Spleen (tissue), 13 donors: ENCODE measurements at places on chromosomes 16 and 17. TPM values are rescaled to one million over a fixed set of nuclear protein-coding genes. Genes with fewer than 3 reads are reported as not detected.
A peak's percentile ranks its signal among the peaks of the same experiment; 100 is the strongest.

DNA sequence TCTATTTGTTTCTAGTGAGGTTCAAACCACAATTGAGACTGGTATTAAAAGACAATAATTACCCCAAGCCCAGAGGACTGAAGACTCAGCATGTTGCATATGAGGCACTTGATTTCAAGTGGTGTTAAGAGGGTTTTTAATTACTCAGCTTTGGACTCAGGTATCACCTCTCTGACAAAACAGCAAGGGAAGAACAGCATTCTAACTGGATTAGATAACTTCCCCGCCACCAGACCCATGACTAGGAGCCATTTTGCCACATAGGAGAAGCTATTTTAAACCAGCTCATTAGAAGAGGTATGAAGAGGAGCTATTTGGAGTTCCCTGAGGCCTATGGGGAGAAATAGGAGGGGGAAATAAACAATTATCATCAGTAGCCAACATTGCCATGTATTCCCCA is 226.1 kb upstream of the TOX3 start:
- H3K36me3 ChIP-seq = no peaks in the 10 kb centered on the region
- no peak overlapping the region for H3K4me3 ChIP-seq
- no peak for DNase-seq

The ARHGDIG gene
- 0.99 TPM for polyA plus RNA-seq

The ZFPM1 gene
- polyA plus RNA-seq = 2.3 TPM

The SLC9A5 gene
- polyA plus RNA-seq = 33.6 TPM

GRCh38 chr17:16488186-16488967 is 3.6 kb downstream of the LRRC75A start:
- peak overlapping the region; percentile 19 for H3K27ac ChIP-seq
- DNase-seq = no peak
- peaks cover 93% of the 10 kb centered on the region for H3K4me1 ChIP-seq

GRCh38 chr17:78722246-78722761 is 59.8 kb downstream of the CYTH1 start:
- peaks cover 23% of the 10 kb centered on the region for H3K36me3 ChIP-seq
- H3K4me1 ChIP-seq = peaks cover 82% of the 10 kb centered on the region
- H3K4me3 ChIP-seq = peak overlapping the region; percentile 24
- no peaks in the 10 kb centered on the region for H3K27me3 ChIP-seq
- peak; percentile 86 for DNase-seq

DNA sequence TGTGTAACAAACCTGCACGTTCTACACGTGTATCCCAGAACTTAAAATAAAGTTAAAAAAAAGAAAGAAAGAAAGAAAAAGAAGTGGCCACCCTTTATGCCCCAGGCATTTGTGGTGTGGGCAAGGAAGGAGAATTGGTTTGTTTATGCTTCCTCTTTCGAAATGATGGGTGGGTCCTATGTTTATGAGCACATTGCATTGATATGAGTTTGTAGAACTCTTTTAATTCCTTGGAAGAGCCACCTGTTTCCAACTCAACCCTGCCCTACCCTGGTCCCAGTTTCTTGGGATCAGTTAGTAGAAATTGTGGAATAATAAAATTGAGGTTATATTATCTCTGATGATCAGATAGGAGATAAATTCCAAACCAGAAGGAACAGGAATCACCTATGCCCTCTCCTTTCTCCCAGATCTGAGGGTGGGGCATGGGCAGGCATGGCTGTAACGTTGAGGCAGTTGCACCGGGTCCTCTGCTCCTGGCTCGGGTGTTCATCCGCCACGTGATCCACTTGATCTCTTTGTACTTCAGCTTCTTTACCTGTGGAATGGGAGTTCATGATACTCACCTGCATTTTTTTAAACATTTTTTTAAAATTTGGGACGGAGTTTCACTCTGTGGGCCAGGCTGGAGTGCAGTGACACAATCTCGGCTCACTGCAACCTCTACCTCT is 15.9 kb downstream of the CHAD start:
- no peaks in the 10 kb centered on the region for H3K36me3 ChIP-seq
- H3K27ac ChIP-seq = no peak overlapping the region
- no peak overlapping the region for H3K4me3 ChIP-seq

The MYH2 gene
- polyA plus RNA-seq = 0.03 TPM

DNA sequence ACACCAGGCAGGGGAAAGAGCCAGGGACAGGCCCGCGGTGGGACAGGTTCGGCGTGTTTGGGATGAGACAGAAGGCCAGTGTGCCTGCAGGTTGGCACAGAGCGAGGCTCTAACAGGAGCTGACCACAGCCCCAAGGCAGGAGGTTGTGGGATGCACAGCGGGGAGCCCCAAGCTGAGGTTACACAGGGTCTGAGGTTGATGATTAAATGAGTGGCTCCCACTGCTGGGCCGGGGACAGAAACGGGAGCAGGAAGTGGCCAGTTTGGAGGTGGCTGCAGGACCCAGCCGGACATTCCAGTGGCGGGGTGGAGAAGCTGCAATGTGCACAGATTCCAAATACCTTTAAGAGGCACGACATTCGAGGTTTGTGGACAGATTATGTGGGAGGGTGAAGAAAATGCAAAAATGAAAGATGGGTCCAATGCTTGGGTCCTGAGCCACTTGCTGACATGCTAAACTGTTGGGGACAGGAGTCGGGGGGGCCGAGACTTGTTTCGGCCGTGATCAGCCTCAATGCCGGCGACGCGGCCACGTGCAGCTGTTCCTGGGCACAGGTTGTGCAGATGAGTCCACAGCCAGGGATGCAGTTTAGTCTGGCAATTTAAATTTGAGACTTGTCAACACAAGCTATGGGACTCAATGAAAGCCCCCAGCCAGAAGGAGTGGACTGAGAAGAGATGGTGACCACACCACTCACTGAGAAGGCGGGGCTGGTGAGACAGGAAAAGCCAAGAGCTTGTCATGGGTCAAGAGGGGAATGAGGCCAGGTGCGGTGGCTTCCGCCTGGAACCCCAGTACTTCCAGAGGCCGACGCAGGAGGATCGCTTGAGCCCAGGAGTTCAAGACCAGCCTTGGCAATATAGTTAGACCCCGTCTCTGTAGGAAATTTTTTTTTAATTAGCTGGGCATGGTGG is 8.7 kb downstream of the ENPP7 start:
- no peak overlapping the region for H3K4me3 ChIP-seq
- H3K4me1 ChIP-seq = peaks cover 8% of the 10 kb centered on the region
- no peak for DNase-seq
- peaks cover 3% of the 10 kb centered on the region for H3K27me3 ChIP-seq

DNA sequence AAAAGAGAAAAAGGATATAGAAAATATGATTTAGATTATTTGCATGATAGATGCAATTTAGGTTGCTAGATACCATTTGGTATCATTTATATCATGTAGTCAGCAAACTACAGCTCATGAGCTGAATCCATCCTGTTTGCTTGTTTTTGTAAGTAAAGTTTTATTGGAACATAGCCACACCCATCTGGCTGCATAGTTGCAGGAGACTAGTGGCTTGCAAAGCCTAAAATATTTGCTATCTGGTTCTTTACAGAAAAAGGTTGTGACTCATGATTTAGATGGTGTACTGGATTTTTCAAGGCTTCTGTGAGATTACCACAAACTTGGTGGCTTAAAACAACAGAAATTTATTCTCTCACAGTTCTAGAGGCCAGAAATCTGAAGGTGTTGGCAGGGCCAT is 49.9 kb downstream of the MAP2K4 start:
- H3K4me1 ChIP-seq = no peaks in the 10 kb centered on the region
- H3K27me3 ChIP-seq = no peaks in the 10 kb centered on the region
- no peak for DNase-seq
- no peak overlapping the region for H3K4me3 ChIP-seq
- no peak overlapping the region for H3K27ac ChIP-seq
- H3K36me3 ChIP-seq = peaks cover 70% of the 10 kb centered on the region

The RPS6KB1 gene
- 9.8 TPM for polyA plus RNA-seq

- H3K27ac ChIP-seq = no peak overlapping the region
- no peak for DNase-seq
- no peaks in the 10 kb centered on the region for H3K4me1 ChIP-seq
- H3K27me3 ChIP-seq = peaks cover 3% of the 10 kb centered on the region
- H3K4me3 ChIP-seq = no peak overlapping the region
- H3K36me3 ChIP-seq = no peaks in the 10 kb centered on the region
These were observed 23.3 kb downstream of the SEC14L5 start for GRCh38 chr16:4981473-4981872.

DNA sequence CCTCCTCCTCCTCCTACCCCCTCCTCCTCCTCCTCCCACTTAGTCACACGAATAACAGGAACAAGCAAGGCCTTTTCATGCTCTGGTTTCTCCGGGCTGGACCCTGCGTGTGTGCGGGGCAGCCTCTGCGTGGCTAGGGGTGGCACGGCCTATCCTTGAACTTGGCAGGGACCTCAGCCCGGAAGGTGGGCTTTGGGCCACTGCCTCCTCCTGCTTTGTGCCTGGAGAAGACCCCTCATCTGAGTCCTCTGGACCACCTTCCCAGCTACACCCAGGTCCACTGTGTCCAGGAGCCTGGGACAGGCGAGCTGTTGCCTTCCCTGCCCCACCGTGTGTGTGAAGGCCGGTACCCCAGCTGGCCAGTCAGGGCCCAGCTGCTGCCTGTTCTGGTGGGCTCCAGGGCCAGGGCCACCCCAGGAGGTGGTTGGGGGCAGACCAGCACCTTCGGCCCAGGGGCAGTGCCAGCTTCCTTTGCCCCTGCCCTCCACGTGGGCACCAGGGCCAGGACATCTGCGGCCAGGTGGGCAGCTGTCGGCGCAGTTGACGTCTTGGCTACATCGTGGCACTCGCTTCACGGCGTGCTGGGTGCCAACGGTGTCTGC is 35.4 kb downstream of the GINS2 start:
- no peak for DNase-seq
- no peaks in the 10 kb centered on the region for H3K27me3 ChIP-seq
- no peaks in the 10 kb centered on the region for H3K4me1 ChIP-seq
- no peak overlapping the region for H3K4me3 ChIP-seq
- H3K27ac ChIP-seq = no peak overlapping the region
- H3K36me3 ChIP-seq = peaks cover 3% of the 10 kb centered on the region

DNA sequence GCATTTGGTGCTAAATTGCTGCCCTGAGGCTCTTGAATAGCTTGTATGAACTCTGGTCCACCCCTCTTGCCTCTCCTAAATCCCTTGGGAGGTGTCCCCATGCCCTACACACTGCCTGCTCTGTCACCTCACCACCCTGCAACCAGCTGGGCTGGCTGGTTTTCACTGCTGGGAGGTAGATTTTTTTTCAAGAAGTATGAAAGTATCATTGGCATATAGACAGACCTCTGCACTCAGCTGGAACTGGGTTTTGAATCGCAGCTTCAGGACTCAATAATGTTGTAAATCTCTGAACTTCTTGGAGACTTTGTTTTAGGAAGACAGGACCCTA is 184.9 kb downstream of the MSI2 start:
- peaks cover 45% of the 10 kb centered on the region for H3K4me1 ChIP-seq
- DNase-seq = peak; percentile 12
- no peak overlapping the region for H3K4me3 ChIP-seq
- H3K36me3 ChIP-seq = no peaks in the 10 kb centered on the region
- no peaks in the 10 kb centered on the region for H3K27me3 ChIP-seq

The HOXB2 gene
- 8.0 TPM for polyA plus RNA-seq

The FOXC2 gene
- 0.10 TPM for polyA plus RNA-seq

GRCh38 chr17:81566461-81567126 is 14.4 kb upstream of the FAAP100 start:
- H3K27ac ChIP-seq = peak overlapping the region; percentile 82
- peaks cover 79% of the 10 kb centered on the region for H3K36me3 ChIP-seq
- peaks cover 52% of the 10 kb centered on the region for H3K4me1 ChIP-seq
- no peak overlapping the region for H3K4me3 ChIP-seq
- no peak for DNase-seq
- H3K27me3 ChIP-seq = no peaks in the 10 kb centered on the region

- H3K27me3 ChIP-seq = no peaks in the 10 kb centered on the region
- DNase-seq = no peak
- no peak overlapping the region for H3K4me3 ChIP-seq
- H3K4me1 ChIP-seq = no peaks in the 10 kb centered on the region
- H3K36me3 ChIP-seq = no peaks in the 10 kb centered on the region
These were observed 14.8 kb upstream of the C17orf113 start for GRCh38 chr17:42065201-42065600.

The EXOC3L1 gene
- polyA plus RNA-seq = 28.5 TPM

The TEX14 gene
- polyA plus RNA-seq = 0.17 TPM

GRCh38 chr17:8828517-8828875 is 29.3 kb upstream of the MFSD6L start:
- no peaks in the 10 kb centered on the region for H3K36me3 ChIP-seq
- DNase-seq = no peak
- no peak overlapping the region for H3K27ac ChIP-seq
- no peaks in the 10 kb centered on the region for H3K27me3 ChIP-seq
- H3K4me3 ChIP-seq = no peak overlapping the region

The MFSD11 gene
- polyA plus RNA-seq = 7.8 TPM

DNA sequence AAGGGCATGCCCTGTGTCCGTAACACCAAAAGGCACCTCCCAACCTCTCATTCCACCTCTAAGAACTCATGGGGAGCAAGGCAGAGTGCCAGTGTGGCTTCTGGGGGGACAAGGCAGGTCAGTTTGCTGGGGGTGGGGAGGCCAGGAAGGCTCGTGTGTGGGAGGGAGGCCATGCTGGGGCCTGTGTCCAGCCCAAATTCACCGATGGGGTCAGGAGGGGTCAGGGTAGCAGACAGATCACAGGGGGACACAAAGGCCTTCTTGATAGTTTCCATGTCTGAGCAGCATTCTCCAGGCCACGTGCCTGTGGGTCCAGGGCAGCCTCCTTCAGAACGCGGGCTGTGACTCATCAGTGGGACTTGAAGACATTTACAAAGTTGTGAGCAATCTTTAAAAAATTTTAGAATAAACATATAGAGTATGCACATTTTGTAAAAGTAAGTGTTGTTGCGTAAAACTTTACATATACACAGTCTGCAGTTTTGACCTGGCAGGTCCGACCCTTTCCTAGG is 20.9 kb downstream of the SPACA3 start:
- H3K27ac ChIP-seq = no peak overlapping the region
- peaks cover 7% of the 10 kb centered on the region for H3K27me3 ChIP-seq
- no peak for DNase-seq
- H3K4me1 ChIP-seq = no peaks in the 10 kb centered on the region
- H3K4me3 ChIP-seq = no peak overlapping the region

The OR4D1 gene
- polyA plus RNA-seq = 0.13 TPM

DNA sequence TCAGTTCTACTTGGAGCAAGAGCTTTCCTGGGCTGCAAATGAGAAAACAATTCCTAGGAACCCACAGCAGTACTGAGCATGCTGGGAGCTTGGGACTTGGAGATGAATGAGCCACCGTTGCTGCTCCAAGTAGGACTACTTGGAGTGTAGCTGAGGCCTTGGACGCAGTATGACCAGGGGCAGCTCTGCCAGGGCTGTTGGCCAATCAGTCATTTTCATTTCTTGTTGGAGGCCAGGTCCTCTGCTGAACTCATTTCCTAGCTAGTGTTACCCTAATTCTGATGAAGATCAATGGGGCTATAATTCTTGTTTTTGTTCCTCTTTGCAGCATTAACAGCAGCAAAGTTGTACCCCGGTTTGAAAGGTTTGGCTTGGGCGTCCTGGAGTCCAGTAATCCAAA is 8.0 kb upstream of the LGALS9 start:
- H3K27me3 ChIP-seq = no peaks in the 10 kb centered on the region
- H3K4me1 ChIP-seq = no peaks in the 10 kb centered on the region

- H3K4me3 ChIP-seq = no peak overlapping the region
- peak; percentile 56 for DNase-seq
- H3K36me3 ChIP-seq = no peaks in the 10 kb centered on the region
- H3K27ac ChIP-seq = no peak overlapping the region
- no peaks in the 10 kb centered on the region for H3K27me3 ChIP-seq
- peaks cover 18% of the 10 kb centered on the region for H3K4me1 ChIP-seq
These were observed 18.0 kb downstream of the C17orf75 start for GRCh38 chr17:32323811-32324491.
